ENCODE measurements at places on chromosomes 1 and 21. TPM values are rescaled to one million over a fixed set of nuclear protein-coding genes. Genes with fewer than 3 reads are reported as not detected.

DNA sequence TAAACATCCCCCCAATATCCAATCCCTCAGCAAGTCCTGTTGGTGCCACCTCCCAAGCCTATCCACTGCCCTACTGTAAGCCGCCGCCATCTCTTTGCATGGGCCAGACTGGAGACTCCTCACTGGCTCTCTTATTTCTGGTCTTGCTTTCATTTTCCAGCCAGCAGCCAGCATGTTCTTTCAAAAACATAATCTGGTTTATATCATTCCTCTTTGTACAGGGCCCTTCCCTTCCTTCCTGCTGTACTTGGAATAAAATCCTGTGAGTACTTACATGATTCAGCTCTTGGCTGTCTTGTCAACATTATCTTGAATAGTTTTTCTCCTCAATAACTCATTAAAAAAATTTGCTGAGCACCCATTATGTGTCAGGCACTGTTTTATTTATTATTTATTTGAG, 28.2 kb downstream of the TLR5 start:
- no peak for DNase-seq

DNA sequence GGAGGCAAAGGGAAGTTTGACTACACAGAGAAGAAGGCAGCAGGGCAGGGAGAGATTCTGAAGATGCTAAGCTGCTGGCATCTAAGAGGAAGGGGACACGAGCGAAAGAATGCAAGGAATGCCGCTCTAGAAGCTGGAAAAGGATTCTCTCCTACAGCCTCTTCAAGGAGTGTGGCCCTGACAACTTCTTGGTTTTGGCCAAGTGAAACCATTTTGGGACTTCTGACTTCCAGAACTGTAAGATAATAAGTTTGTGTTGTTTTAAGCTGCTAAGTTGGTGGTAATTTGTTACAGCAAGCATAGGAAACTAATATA, 28.5 kb downstream of the MGST3 start:
- no peak for DNase-seq

CTSE gene
- not detected for total RNA-seq

GRCh38 chr1:4724695-4725250, 70.4 kb downstream of the AJAP1 start:
- no peak for DNase-seq

DNA sequence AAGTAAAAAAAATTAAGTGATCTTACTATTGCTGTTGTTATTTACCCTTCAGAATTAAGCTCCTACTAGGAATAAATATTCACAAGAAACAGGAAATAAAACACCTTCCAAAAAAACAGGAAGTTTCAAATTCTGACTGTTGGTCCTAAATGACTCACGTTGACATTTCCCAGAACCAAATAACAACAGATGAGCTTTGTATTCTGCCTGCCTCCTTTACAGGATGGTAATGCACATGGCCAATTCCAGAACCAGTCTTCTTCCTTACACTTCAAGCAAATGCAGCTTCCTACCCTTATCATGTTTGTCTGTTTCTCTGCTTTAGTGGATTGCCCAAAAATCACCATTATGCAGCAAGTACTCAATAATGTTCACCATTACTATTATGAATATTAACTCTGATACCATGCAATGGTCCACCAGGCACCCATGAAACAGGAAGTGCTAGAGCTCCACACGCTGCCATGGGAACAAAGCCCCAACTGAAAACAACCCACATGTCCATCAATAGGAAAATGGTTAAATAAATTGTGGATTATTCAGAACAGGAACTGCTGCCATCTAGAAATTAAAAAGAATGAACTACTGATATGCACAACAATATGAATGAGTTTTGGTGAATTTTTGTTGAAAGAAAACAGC, 8.9 kb downstream of the CASP9 start:
- DNase-seq: no peak

DNA sequence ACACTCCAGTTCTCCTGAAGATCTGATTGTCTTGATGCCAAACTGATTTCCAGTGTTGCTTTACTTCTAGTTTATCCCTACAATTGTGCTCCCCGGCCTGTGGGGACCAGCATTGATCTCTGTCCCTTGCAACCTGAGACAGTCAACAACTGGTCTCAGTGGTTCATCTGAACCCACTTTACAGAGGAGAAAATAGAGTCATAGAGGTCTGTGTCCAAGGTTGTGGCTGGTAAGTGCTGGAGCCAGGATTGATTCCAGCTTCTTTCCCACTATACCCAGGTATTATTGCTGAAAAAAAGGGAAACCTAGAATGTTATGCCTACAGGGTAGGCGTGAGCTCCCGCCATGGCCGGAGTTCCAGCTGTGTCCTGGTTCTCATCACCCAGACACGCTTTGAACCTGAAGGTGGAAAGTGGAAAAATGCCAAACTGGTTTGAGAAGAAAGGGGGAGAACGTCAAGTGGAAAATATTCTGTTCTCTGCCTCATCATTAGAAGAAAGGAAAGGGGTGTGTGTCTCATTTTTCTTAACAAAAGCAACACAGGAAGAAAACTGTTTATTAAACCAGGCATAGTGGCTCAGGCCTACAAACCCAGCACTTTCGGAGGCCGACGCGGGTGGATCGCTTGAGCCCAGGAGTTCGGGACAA, 60.7 kb upstream of the ITPKB start:
- DNase-seq: no peak

DNA sequence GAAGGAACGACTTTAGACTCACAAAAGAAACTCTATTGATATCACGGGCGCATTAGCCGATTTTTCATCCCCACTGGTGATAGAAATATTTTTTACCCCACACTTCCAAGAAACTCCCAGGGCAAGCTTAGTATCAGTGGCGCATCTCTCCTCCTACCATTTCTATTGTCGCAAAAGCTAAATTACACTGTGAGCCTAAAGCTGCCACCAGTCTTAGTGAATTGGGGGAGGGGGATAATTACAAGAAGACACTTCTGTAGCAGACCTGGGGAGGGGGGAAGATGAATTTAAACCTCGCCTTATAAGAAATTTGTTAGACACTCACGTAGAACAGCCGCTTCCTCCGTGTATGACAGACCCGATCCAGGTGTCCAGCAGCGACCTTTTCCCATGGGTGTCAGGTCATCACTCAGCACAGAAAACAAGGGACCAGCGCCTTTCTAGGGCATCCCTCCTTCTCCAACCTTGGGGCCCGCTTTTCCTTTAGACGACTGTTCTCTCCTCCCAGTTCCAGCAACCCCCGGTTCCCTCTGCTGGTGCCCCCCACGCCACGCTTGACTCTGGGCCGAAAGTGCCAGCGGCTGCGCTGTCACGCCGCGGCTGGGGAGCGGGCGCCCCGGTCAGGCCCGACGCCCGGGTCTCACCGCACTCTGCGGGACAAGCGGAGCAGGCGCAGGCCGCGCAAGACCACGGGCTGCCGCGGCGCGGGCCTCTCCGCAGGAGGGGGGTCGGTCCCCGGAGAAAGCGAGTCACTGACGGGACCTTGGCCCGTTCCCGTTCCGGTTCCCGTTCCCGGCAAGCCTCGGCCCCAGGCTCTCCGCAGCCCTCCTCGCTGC, 821 bp downstream of the PHC2 start:
- no peak for DNase-seq

DNA sequence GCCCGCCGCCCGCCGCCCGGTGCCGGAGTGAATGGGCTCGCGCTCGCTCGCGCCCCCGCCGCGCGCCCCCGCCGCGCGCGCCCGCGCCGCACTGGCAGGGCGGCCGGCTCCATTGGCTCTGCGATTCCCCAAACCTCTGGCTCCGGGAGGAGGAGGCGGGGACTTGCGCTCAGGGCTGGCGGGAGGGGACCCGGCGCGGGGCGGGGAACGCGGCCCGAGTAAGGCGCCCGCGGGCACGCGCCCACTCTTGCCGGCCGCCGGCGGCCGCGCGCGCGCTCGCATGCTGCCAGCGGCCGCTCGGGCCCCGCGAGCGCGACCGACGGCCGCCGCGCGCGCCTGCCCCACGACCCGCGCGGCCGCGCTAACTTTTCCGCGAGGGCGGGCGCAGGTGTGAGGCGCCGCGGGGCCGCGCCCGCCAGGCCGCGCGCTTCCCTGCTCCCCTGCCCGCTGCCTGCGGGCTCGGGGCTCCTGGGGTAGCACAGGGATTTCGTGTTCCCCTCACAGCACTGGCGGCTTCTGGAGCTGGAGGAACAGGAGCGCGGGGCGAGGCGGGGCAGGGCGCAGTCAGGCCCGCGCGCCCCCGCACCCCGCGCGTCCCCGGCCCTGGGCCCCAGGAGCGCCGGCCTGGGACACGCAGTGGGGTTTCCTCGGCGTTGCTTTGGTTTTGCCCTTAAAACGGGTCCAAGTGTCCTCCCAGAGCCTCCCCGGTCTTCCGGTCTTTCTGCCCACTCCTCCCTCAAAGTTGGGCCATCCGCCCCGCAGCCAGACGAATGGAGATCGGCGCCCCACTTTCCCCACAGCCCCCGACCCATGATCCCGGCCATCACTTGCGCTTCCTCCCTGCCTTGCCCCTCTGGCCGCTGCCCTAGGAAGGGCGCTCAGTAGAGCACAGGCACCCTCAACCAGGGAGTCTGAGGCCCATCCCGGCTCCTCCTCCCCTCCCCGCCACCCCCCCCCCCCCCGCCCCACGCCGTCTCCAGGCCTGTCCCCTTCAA, 101.5 kb downstream of the CASZ1 start:
- no peak for DNase-seq
